ENCODE measurements at places on chromosomes 1 and 21. TPM values are rescaled to one million over a fixed set of nuclear protein-coding genes. Genes with fewer than 3 reads are reported as not detected.

ZYG11A gene
- total RNA-seq: 0.05 TPM

TMEM82 gene
- not detected for total RNA-seq

MXRA8 gene
- 0.54 TPM for total RNA-seq

GRCh38 chr1:222095606-222096475, 354.0 kb upstream of the DUSP10 start:
- peak; percentile 77 for DNase-seq

- no peak for DNase-seq
Measured at GRCh38 chr1:197149340-197149739, 2.9 kb upstream of the ASPM start.

DNA sequence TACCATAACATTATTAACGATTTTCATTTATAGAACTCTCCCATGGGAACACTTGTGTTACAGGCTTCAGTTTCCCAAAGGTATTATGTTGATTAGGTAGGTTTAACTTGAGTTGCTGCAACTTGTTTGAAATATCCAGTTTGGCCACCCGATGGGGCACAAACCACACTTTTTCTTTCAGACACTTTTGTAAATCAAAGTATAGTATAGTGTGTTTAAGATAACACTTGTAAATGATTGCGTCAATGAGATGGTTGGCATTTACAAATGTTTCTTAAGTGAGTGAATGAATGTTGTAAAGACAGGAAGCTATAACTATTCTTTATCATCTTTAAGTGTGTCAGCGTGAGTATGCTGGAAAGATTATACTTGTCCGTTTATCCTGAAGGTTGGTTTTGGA, 4.3 kb downstream of the XPR1 start:
- DNase-seq: no peak

DNA sequence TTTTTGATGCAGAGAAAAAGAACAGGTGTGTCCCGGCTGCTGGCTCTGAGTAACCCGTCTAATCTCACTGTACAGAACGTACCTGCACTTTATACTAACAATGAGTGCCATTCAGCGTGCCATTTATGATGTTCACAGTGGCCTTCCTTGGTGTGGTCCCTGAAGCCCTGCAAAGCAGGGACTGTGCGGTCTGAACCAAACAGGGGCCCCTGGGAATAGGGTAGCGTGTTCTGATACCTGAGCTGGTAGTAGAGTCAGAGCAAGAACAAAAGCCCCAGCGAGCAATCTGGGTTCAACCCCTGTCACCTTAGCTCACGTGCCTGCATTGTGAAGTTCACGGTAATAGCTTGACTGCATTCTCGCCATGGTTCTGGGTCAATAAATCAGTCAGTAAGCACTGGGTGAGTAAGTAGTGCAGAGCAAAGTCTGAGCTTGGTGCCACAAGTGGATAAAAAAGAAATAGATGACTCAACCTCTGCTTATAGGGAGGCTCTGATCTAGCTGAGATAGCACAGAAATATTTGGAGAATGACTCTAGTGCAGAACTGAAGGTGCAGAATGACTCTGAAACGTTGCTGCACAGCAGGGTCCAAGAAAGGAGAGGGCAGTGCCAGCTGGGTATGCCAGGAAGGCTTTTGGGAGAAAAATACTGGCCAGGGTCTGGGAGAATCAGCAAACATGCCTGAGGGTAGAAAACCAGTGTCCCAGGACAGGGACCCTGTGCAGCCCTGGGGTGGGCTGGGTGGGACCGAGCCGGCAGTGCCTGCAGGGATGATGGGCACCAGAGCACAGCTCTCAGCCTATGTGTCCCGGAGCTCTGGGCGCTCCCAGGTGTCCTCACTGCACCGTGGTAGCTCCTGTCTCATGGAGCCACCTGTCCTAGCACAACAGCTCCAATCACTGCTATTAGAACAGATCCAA, 125.9 kb downstream of the RHOU start:
- DNase-seq: peak; percentile 35

DNA sequence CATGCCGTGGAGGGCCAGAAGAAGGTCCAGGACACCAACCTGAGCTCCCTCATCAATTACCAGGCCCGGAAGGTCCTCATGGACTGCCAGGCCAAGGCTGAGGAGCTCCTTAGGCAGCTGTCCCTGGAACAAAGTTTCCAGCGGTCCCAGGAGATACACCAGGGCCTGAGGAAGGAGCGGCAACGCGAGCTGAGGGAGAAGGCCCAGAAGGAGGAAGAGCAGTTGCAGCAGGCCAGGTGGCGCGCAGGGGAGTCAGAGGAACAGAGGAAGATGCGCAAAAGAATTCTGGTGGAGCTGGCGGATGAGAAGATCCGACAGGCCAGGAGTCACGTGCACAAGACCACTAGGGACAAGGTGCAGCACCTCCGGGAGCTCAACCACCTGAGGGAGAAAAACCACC, 1.5 kb downstream of the CCDC185 start:
- no peak for DNase-seq

- no peak for DNase-seq
Measured at GRCh38 chr1:200627575-200628222, 7.1 kb upstream of the KIF14 start.

KCNJ15 gene
- total RNA-seq: 0.60 TPM

DNA sequence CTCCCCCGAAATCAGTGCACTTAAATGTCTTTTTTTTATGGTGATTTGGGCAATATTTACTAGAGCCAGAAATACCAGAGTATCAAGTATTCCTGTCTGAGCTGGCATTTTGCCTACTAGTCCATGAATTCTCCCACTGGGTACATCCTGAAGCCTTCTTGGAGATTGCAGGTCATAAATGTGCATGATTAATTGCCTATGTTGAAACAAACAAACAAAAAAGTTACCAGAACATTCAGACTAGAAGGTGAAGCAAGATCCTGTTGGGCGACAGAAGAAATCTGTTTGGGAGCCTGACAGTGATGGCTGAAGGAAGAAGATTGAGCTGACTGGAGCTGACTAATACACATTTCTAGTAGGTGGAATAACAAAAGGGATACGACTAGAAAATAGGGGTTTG, 127.4 kb upstream of the NRIP1 start:
- DNase-seq: no peak

DNA sequence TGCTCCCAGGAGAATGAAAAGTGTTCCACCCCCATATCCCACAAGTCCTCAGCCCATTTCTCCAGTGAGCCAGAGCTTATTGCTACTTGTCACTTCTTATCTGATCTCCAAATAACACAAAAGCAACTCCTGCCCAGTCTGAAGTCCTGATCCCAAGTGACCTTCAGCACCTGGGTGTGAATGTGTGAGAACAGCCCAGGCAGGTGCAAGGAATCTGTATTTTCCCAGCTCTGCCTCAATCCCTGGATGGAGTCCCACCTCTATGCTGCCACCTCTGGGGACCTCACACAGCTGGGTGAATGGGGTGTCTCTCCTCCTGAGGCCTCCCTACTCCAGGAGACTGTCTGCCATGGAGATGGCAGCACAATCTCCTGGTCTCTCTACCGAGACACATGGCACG, 402.4 kb upstream of the PROX1 start:
- no peak for DNase-seq

Measured in activated naive CD4-positive, alpha-beta T cell treated with anti-CD3 and anti-CD28 coated beads for 36 hours (primary cell).